ENCODE measurements at places on chromosomes 3 and 15.
A peak's percentile ranks its signal among the peaks of the same experiment; 100 is the strongest.

GRCh38 chr3:150315721-150316120, 92.4 kb upstream of the TSC22D2 start:
- no peak for DNase-seq

DNA sequence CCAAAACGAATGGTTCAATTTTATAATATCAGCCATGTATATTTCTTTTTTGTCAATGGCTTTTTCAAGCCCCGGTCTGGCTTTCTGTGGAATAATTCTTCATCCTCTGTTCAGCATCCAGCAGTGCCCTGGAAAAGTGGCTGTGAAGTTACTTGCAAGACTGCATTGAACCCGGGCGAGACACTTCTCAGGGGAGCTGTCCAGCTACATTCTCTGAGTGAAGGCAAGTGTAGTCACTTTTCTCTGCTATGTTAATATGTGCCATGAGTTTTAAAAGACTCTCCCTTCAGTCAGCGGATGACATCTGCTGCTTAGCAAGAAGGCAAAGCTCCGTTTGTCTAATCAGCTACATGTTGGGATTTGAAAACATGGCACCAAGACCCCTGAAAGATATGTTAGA, 81.3 kb upstream of the RGMA start:
- no peak for DNase-seq

GRCh38 chr15:91589360-91589759, 264.1 kb upstream of the SLCO3A1 start:
- no peak for DNase-seq

- no peak for DNase-seq
These were observed 84.3 kb downstream of the KLHL25 start for GRCh38 chr15:85710340-85710842.

GRCh38 chr15:73004462-73004861, 47.8 kb upstream of the NEO1 start:
- DNase-seq = peak; percentile 90

- DNase-seq = peak; percentile 94
These were observed 40.4 kb downstream of the WHAMM start for GRCh38 chr15:82849556-82850512.

DNA sequence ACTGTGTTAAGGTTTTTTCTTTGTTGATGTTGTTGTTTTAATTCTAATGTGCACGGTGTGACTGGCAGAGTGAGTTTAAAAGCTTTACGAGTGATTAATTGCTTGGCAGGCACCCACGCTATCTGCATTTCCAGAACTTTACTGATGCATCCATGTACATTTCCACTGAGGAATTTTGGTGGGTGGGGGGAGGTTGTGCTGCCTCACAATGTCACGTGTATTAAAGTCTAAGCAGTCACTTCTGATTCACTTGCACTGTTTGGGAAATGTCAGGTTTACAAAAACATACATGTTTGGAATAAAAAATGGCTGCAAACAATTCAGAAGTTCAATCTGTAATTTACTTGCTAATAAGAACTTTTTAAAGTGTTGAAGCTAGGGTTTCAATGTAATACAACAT, 38.5 kb upstream of the CTDSPL start:
- DNase-seq = no peak
